Hair follicle dermal papilla cell (primary cell): ENCODE measurements at places on chromosomes 1 and 21. TPM values are rescaled to one million over a fixed set of nuclear protein-coding genes. Genes with fewer than 3 reads are reported as not detected.

Gene BLACAT1
- 0.12 TPM in 1 of 2 replicates, not detected in the other for total RNA-seq

Gene AHDC1
- 23.4 and 29.1 TPM in 2 replicates for total RNA-seq

Gene PRDM16
- total RNA-seq = 0.32 and 0.85 TPM in 2 replicates

Gene PLA2G5
- not detected in 2 replicates for total RNA-seq

Gene CRNN
- total RNA-seq = not detected in 2 replicates

Gene OR2L2
- under 0.01 TPM in 1 of 2 replicates, not detected in the other for total RNA-seq

Gene FCGR1A
- not detected in 2 replicates for total RNA-seq

Gene KDF1
- total RNA-seq = under 0.01 TPM in 1 of 2 replicates, not detected in the other

Gene PGLYRP4
- not detected in 2 replicates for total RNA-seq

Gene OR14A2
- not detected in 2 replicates for total RNA-seq

Gene MATN1
- total RNA-seq = 0.36 TPM in 1 of 2 replicates, not detected in the other

Gene PERM1
- total RNA-seq = not detected in 2 replicates

Gene SAMSN1
- total RNA-seq = not detected in 2 replicates

Gene MAGOH
- 16.0 and 17.4 TPM in 2 replicates for total RNA-seq

Gene PLA2G2F
- not detected in 2 replicates for total RNA-seq

Gene RPE65
- total RNA-seq = not detected in 2 replicates

Gene GPR157
- 3.1 and 6.9 TPM in 2 replicates for total RNA-seq

Gene IFI44L
- 8.5 and 20.0 TPM in 2 replicates for total RNA-seq

Gene PPIAL4G
- not detected in 2 replicates for total RNA-seq

Gene PODN
- 20.8 and 23.0 TPM in 2 replicates for total RNA-seq

Gene RNF2
- 27.3 and 31.0 TPM in 2 replicates for total RNA-seq

Gene S100A12
- total RNA-seq = not detected in 2 replicates

Gene LGR6
- total RNA-seq = 0.12 and 0.16 TPM in 2 replicates

Gene XCL1
- total RNA-seq = not detected in 2 replicates

Gene DCST1
- total RNA-seq = not detected in 2 replicates

Gene ROR1
- total RNA-seq = 10.5 and 11.9 TPM in 2 replicates

Gene C1orf105
- total RNA-seq = not detected in 2 replicates

Gene LCE1A
- not detected in 2 replicates for total RNA-seq

Gene TMIGD3
- not detected in 2 replicates for total RNA-seq
